Osteocyte (in vitro differentiated cells): ENCODE measurements at places on chromosomes 7 and 10.

DNA sequence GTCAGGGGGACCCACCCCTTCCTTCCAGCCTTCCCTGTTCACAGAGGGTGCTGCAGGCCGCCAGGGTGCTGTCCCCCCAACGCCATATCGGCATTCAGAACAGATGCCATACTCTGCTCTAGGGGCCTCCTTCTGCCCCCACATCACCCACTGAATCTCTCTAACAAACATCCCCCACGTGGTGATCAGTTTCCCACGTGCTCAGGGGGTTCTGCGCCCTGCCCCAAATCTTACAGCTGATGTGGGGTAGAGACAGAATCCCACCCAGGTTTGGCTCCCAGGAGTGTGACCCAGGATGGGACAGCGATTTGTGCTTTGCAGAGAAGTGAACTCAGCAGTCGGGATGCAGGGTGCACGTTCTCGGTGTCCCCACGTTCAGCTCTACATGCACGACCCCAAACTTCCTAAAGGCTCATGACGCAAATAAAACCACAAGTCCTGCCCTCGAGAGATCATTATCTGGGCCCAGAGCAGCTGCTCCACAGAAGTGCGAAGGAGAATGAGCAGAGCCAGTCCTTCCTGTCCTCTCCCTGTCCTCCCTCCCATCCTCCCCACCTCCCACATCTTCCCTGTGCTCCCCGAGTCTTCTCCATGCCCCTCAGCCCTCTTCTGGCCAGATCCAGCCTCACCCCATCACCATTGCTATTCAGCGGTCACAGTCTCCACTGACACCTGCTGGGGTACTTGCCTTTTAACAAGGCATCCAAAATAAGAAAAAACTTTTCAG lies 423.4 kb downstream of the DNAJB6 start:
- no peak for DNase-seq

GRCh38 chr10:56068473-56069263 lies 292.4 kb downstream of the ZWINT start:
- DNase-seq, result no peak

- no peak for DNase-seq
Measured at GRCh38 chr7:93211228-93211818, 14.9 kb downstream of the HEPACAM2 start.

DNA sequence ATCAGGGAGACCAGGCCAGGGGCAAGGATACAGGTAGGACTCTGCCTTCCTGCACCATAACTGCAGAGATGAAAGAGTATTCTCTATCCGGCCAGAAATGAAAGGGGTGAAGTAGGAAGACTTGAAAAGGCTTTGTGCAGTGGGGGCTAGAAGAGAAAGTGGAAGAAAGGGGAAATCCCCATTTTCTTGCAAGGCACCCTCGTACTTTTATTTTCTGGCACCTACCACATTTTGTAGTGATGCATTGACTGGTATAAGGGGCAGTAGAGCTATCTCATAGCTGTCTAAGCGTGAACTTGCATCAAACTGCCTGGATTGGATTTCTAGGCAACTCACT lies 752 bp upstream of the CAMK2G start:
- no peak for DNase-seq

- DNase-seq, result no peak
Measured at GRCh38 chr7:42687211-42688055, 224.4 kb downstream of the C7orf25 start.

DNA sequence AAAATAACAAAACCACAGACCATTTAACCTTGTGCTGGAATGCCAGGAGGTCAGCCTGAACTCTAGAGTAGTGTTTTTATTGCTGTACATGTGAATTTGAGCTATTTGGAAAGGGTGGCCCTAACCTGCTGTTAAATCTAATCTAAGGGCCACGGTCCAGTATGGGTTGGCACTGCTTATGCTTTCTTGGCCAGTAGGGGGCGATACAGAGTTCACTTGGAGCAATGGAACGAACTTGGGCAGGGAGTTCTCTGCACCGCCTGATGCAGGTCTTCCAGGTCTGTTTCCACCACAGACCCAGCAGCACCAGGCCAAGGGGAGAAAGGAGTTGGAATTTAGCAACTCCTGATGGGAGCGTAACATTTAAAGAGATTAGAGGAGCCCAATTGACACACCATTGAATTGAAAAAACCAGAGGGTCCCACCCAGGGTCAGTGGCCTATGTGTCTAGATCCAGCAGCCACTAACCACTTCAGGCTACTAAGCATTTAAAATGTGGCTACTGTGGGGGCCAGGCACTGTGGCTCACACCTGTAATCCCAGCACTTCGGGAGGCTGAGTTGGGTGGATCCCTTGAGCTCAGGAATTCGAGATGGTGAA lies 75.7 kb upstream of the EFCAB10 start:
- DNase-seq, result no peak

- DNase-seq, result no peak
Measured at GRCh38 chr10:122044713-122045112, 55.8 kb downstream of the TACC2 start.

- no peak for DNase-seq
Measured at GRCh38 chr7:150781103-150781502, 19.1 kb downstream of the TMEM176B start.

DNA sequence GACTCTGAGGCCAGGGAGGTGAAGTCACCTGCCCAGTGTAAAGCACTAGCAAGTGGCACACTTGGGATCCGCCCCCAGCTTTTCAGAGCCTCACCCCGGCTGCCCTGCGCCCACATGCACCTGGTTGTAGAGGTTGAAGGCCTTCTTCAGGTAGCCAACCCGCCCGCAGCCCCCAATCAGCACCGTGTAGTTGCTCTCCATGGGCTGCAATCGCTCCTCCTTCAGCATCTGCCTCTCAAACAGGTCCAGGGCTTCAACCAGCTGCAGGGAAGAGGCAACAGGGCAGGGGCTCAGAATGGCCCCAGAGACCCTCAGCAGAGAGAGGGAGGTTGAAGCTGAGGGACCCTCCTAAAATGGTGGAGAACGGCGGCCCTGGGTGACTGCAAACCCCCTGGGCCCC lies 5.4 kb downstream of the PTCD1 start:
- DNase-seq, result no peak

DNA sequence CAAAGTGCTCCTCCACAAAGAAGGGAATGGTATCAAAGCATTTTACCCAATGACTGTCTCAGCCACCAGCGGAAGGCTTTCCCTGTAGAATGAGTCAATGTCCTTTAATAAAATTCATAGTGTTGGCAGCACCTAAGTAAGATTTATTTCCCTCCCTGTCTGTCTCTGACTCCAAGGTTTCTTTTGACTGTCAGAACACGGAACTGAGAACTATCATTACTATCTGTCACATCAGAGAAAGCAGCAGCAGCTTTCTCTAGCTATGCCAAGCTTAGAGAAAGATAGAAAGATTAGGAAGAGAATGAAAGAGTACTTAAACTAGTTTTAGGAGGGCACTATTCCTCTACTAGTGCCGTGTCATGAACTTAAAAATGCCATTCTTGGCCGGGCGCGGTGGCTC lies 400.1 kb downstream of the SORCS1 start:
- no peak for DNase-seq

DNA sequence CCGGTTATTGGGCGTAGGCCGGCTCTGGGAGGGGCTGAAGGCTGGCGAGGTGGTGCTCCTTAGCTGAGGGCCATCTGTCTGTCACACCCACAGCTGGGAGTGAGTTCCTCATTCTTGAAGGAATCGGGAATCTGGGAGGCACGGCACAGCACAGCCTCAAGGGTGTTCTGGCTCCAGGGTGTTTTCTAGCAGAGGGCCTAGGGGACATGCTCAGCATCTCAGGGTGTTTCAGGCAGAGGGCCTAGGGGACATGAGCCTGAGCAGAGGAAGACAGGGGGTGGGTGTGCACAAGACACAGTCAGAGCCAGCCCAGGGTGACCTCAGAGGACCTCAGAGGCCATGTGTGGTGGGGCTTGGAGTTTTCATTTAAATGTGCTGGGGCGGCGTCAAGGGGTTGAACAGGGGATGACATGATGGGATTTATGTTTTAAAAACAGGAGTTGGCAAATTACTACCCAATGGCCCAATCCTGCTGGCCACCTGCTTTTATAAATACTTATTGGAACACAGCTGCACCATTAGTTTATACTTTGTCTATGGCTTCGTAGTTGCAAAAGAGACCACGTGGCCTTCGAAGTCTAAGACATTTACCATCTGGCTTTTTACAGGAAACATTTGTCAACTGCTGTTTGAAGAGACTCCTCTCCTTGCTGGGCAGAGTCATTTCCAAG lies 121.6 kb downstream of the PRKAG2 start:
- DNase-seq, result no peak

GRCh38 chr7:92228100-92228499 lies 17.6 kb downstream of the KRIT1 start:
- DNase-seq, result no peak

DNA sequence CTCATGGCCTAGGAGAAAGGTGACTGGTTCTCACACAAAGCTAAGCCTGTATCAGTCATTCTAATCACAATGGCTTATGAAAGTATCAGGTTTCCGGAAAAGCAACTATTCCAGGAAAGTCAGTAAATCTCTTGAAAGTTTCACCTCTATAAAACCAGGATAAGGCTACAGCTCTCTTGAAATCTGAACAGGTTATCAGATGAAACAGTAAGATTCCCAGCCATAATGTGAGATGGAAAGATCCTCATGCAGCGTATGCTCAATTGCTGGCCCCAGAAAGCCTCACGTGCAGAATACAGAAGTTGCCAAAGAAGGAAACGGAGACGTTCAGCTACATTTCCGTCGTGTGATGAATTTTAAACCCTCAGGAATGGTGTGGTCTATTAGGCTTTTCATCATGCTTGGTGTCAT lies 90.0 kb downstream of the PFKFB3 start:
- DNase-seq, result no peak

DNA sequence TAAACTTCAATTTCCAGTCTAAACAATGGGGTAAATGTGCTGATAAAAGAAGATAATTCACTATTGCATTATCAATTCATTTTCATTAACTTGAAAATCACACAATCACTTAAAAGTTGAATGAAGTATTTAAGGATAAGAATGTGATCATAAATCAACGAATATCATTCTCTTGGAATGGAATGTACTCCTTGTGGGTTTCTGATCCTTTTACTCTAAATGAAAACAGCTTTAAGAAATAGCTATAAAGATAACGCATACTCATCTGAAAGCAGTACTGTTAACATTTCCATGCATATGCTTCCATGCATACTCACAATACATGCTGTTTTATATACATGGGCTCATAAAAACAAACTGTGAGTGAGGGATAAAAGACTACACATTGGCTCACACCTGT lies 108.8 kb downstream of the ATE1 start:
- no peak for DNase-seq

- DNase-seq, result no peak
Measured at GRCh38 chr7:141544831-141545230, 6.4 kb upstream of the AGK start.

DNA sequence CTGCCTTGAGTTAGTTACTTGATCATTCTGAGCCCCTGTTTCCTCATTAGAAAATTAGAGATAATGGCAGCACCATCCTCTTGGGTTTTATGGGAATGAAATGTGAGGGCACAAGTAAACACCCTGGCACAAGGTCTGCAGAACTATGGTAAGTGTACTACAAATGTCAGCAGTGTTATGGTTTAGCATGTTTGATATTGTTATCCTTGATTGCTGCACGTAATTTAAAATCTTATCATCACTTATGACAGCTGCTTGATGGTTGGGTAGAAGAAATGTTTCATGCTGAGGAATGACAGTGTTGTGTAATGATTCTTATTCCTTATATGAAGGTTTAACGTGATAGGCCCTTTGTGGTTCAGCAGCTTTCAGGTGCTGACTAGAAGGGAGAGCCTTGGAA lies 134.3 kb downstream of the KAT6B start:
- DNase-seq, result no peak

DNA sequence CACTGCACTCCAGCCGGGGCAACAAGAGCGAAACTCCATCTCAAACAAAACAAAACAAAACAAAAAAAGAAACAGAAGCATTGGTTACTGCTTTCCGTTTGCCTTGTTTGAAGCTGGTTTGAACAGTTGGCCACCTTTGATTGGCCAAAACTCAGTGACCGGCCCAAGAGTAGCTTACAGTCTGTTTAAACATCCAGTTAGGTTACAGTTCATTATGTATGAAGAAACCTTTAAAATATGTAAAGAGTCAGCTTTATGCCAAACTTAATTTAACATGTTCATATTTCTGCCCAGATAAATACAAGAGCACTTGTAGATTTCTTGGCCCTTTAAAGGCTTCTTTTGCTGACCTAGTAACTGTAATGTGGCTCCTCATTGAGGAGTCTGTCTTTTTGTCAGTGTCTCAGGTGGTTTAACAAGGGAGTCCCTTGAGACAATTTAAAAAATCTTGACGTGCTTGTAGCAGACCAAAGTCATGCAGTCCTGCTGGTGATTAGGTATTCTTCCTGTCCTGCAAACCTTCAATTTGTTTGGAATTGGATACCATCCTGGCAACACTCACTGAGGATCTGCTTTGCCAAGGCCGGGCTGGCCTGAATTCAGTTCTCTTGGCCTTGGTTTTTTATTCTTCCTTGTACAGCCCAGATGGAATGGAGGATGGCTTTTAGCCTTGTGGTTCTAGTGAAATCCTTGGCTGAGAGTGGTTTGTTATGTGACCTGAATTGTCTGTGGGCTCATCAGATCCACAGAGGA lies 128.9 kb downstream of the PLXDC2 start:
- no peak for DNase-seq

DNA sequence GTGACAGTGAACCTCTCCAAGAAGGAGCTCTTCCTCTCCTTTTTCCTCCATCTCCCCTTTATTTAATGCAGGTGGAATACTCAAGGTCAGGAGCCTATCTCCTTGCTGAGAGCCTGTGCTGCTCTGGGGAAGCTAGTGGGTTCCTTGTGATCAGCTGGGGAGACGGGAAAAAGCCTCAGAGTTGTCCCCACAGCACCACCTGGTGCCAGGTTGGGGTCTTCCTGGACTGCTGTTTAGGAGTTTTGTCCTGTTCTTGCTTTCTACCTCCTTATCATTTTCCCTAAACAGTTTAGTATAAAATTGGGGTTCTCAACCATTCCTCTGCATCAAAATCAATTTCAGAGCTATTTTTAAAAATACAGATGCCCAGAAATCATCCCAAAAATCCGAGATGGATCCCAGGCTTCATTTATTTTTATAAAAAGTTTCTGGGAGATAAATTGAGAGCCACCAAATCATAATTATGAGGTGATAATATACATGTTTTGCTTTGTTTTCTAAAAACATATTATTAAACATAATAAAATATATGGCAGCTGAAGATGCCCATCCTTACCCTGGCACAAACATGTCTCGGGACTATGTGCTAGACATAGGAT lies 44.3 kb downstream of the MACC1 start:
- DNase-seq, result no peak

DNA sequence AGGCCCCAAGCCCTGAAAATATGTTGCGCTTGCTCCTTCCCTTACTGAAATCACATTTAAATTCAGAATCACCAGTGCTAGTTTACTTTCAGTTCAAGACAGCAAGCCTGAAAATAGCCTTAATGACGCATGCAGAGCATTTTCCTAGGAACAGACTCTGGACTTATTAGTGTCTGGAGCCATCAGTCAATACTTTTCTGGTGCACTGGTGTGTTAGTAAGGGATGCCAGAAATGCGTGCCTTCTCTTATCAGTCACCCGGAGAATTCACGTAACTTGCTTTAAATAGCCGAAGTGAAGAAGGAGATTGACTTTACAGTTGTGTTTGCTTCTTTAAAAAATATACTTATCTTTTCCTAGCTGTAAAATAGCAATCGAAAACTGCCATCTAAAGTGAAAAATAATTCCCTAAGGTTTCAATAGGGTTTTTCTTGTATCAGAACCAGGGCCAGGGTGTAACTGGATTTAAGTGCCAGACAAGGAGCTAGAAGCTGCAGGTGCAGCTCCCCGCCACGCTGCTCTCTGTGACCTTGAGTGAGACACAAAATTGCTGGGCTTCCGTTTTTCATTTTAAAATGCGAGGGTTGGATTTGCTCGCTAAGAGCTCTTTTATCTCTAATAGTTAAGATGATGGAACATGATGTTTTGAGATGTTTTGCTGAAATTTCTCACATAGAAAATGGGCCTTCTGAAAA lies 177.8 kb downstream of the NSUN6 start:
- DNase-seq, result no peak
